ENCODE measurements at places on chromosomes 4 and X. TPM values are rescaled to one million over a fixed set of nuclear protein-coding genes. Genes with fewer than 3 reads are reported as not detected.

SPANXC gene
- total RNA-seq: not detected

VCX2 gene
- not detected for total RNA-seq

DMP1 gene
- not detected for total RNA-seq

PPP1R2C gene
- not detected for total RNA-seq

ELOVL6 gene
- 10.2 TPM for total RNA-seq

KLB gene
- total RNA-seq: not detected

ZMAT1 gene
- 5.4 TPM for total RNA-seq

DNA sequence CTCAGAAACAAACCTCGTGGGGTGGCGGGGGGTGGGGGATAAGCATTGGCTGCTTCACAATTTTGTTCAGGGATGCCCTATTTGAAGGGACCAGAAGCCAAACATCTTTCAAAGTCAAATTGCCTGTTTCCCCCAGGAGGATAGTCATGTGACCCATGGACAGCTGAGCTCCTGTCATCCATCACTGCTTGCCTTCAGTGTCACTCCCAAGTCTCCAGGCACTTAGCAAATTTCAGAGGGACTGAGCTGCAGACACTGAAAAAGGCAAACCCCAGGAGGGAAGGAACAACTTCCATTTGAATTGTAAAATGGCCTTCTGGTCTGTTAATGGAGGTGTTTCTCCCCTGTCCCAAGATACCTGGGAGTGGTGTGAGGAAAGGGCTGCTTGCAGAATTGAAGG is 73.4 kb downstream of the FRMPD3 start:
- no peak for DNase-seq

DNA sequence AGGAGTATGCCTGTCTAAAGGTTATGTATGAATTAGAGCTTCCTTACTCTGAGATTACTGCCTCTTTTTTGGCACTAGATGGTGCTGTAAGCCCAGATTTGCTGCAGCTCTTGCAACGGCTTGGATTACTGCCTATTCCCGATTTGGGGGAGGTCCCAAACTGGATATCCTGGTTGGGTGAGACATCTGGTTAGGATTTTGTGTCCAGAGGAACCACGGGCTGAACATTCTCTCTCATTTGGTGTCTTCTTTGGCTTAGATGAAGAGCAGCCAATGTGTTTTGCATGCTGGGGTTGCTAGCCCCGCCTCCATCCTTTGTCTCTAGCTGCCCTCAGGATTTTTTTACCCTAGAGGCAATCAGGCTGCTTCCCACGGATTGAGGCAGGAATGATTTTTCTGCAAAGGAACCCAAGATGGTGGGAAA is 31.9 kb downstream of the F8A1 start:
- DNase-seq: peak; percentile 46

DNA sequence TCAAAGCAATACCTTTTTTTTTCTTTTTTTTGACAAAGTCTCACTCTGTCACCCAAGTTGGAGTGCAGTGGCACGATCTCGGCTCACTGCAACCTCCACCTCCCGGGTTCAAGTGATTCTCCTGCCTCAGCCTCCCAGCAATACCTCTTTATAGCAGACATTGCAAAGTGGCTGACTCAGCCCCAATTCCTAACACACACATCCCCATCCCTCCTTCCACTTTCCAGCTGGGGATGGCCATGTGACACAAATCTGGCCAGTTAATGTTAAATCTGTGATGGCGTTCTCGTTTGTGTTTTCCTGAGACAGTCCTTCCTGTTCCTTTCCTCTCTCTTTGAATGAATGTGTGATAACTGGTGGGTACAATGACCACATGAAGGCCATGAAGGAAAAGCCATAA is 276.2 kb upstream of the KLF3 start:
- DNase-seq: no peak

- DNase-seq: no peak
Measured at GRCh38 chr4:158964114-158964727, 138.7 kb upstream of the RAPGEF2 start.

DNA sequence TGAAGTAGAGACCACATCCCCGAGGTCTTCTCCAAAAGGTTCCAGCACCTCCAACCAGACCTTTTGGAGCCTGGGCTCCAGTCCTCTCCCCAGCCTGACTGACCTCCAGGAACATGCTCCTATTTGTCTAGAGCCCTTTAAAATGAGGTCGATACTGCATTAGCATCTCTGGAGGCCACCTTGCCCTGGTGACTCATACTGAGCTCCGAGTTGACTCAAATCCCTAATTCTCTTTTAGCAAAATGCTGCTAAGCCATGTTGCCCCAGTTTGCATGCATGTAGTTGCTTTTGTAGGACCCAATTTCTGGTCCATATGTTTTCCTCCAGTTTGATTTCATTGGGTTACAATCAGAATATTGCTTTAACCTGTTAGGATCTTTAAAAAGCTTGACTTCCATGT is 43.5 kb upstream of the CITED1 start:
- peak; percentile 54 for DNase-seq

DNA sequence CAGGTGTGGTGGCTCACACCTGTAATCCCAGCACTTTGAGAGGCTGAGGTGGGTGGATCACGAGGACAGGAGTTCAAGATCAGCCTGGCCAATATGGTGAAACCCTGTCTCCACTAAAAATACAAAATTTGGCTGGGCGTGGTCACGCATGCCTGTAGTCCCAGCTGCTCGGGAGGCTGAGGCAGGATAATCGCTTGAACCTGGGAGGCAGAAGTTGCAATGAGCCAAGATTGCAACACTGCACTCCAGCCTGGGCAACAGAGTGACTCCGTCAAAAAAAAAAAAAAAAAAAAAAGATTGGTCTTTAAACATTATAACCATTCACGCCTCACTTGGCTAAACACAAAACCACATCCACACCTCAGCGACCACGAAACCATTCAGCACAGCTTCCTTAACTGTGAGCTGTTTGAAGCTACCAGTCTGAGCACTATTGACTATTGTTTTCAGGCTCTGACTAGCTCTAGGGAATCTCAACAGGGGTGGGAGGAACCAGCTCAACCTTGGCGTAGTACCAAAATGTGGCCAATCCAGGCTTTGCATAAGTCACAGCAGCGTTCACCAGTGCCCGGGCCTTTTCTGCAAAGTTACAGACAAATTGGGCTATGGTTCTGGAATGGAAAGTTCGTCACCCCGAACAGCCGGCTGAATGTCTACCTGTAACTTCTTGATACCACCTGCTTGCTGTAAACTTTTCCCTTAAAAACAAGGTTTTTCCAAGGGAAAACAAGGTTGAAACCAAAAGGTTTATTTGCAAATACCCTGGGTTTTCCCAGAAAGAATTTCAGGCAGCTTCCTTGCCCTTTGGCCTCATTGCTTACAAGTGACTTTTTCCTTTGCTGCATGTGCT is 73.6 kb upstream of the DHX15 start:
- DNase-seq: peak; percentile 46

DNA sequence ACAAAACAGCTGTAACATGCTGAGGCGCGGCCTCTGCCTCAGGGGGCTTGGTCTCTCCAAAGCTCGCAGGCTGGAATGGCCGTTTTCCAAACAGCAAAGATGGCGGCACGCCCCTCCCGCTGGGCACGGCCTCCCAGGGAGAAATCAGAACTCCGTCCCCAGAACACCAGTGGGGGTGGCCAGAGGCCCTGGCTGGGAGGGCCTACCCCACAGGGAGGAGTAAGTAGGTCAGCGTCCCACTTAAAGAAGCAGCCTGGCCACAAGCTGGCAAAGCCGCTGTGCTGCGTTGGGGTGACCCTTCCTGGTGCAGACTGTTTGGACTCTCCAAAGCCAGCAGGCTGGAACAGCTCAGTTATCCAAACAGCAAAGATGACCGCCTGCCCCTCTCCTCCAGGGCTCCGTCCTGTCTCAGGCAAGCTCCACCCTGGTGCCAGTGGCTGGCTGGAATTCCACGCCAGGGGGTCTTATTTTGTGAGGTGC is 862.8 kb downstream of the TRIML1 start:
- no peak for DNase-seq

GRCh38 chr4:85953651-85954018 is 406.2 kb downstream of the MAPK10 start:
- no peak for DNase-seq

DNA sequence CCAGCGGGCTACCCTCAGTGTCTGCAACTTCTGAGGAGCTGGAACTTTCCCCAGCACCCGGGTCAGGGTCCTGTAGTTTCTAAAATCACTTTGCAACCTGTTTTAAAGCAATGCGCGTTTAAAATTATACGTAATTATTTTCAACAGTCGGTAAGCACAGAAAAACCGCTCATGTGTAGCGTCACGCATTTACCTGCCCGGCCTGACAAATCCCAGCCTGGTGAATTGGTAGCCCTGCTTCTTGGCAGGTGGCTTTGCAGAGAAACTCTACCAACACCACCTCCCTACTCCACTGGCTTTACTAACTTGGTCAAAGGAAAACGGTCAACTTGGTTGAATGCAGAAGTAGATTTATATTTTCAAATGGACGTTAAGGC is 640 bp downstream of the BANK1 start:
- no peak for DNase-seq
